ENCODE measurements at places on chromosomes 6 and 20.

- no peak for DNase-seq
Measured at GRCh38 chr20:25738198-25738597, 41.5 kb upstream of the ZNF337 start.

- no peak for DNase-seq
Measured at GRCh38 chr6:163825033-163825432, 410.5 kb downstream of the QKI start.

GRCh38 chr6:129717277-129717676 is 7.3 kb upstream of the ARHGAP18 start:
- DNase-seq: no peak

DNA sequence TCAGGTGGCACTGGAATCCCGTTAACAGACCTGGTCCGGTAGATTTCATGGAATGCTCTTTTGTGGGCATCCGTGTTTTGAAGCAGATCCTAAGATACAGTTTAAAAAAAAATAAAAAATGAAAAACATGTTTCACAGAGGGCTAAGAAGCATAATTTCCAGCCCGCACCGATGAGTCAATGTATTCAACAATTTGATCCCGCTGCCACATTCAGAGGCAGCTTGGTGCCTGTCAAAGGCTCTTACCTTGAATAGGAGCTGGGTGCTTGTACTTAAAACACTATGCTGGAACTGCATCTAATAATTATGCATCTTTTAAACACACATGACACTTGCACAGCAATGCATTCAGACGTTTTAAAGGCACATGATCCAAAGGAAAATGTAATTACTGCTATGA is 164.8 kb downstream of the SYNE1 start:
- no peak for DNase-seq
